ENCODE measurements at places on chromosomes 5 and 9.

- H3K36me3 ChIP-seq, result no peaks in the 10 kb centered on the region
- no peak overlapping the region for H3K27ac ChIP-seq
- peak; percentile 56 for DNase-seq
- no peaks in the 10 kb centered on the region for H3K27me3 ChIP-seq
Observed at GRCh38 chr9:83199240-83199639, 136.3 kb upstream of the RASEF start.

DNA sequence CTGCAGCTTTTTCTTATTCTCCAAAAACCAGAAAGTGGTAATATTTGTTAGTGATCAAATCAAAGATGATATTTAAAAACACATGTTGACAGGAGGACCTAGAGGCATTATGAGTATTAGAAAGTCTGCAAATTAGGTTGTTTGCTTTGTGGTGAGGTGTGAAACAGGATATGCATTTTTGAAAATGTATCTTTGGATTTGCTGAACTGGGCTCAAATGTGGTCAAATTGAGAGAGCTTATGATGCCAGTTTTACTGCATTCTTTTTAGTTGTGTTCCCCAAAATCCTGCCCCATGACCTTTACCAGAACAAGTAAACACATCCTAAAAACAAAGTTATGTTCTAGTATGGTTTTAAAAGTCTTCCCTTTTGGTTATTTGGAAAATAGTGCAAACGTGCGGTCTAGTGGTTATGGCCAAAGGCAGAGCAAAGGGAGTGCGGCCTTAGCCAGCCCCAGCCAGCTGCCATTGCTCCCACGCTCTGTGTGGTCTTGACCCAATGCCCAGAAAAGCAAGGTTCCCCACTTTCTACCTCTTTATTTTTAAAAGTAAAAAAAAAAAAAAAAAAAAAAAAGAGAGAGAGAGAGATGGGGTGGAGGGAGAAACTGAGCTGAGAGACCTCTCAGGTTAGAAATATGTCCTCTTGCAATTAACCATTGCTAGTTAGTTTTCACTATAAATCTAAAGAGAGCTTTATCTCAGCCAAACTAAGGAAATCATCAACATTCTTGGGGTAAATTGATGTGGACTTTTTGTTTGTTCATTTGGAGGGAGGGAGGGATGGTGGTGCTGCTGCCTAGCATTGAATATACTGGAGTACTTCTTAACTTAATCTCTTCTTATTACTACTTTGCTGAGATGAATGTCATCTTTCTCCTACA, 176.6 kb downstream of the ARHGAP26 start:
- H3K36me3 ChIP-seq, result no peaks in the 10 kb centered on the region
- no peak overlapping the region for H3K27ac ChIP-seq
- no peaks in the 10 kb centered on the region for H3K27me3 ChIP-seq
- no peak for DNase-seq
- no peak overlapping the region for H3K4me3 ChIP-seq

GRCh38 chr5:83197326-83197967, 120.1 kb downstream of the XRCC4 start:
- H3K36me3 ChIP-seq, result no peaks in the 10 kb centered on the region
- no peaks in the 10 kb centered on the region for H3K27me3 ChIP-seq
- no peak for DNase-seq

DNA sequence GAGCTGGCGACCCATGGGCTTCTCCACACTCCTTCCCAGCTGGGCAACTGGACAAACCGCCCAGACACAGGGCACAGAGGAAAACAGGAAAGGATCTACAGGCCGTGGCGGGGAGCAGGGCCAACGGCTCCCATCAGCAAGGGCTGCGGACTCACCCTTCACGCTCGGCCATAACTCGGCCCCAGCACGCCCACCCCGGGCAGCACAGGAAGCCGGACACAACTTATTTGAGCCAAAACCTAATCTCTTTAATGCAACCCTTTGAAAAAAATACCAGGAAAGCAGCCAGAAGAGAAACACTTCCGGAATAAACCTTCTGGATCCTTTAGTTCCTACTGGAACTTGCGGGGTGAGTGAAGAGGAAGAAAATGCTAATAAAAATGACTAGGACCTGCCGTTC, 59.9 kb downstream of the VAV2 start:
- no peaks in the 10 kb centered on the region for H3K27me3 ChIP-seq
- H3K4me3 ChIP-seq, result no peak overlapping the region
- no peak overlapping the region for H3K27ac ChIP-seq
- peaks cover 10% of the 10 kb centered on the region for H3K36me3 ChIP-seq

DNA sequence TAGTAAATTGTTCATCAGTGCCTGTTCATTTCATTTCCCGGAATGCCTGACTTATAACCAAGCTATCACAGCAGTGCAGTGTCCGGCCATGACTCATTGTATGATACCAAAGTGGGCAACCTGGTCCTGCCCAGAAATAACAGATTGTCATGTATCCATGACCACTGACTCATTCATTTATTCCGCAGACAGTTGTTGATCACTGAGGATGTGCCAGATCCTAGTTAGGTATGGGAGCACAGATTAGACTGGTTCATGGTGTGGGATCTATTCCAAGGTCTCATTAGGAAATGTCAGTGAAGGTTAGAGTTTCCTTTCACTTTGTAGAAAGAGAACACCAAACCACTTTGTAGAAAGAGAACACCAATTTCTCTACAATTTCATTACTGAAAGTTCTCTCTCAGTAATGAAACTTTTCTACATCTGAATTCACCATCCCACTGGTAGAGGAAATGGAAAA, 8.7 kb downstream of the NREP start:
- H3K4me1 ChIP-seq, result peaks cover 1% of the 10 kb centered on the region
- no peak overlapping the region for H3K4me3 ChIP-seq
- H3K36me3 ChIP-seq, result no peaks in the 10 kb centered on the region
- H3K27me3 ChIP-seq, result no peaks in the 10 kb centered on the region
- DNase-seq, result no peak

- DNase-seq, result no peak
- H3K27me3 ChIP-seq, result no peaks in the 10 kb centered on the region
- no peaks in the 10 kb centered on the region for H3K4me1 ChIP-seq
- no peak overlapping the region for H3K27ac ChIP-seq
Observed at GRCh38 chr9:31135567-31135966, 1248.9 kb upstream of the ACO1 start.

All from lung (tissue), 17 donors.